ENCODE measurements at places on chromosomes 12 and 14.

DNA sequence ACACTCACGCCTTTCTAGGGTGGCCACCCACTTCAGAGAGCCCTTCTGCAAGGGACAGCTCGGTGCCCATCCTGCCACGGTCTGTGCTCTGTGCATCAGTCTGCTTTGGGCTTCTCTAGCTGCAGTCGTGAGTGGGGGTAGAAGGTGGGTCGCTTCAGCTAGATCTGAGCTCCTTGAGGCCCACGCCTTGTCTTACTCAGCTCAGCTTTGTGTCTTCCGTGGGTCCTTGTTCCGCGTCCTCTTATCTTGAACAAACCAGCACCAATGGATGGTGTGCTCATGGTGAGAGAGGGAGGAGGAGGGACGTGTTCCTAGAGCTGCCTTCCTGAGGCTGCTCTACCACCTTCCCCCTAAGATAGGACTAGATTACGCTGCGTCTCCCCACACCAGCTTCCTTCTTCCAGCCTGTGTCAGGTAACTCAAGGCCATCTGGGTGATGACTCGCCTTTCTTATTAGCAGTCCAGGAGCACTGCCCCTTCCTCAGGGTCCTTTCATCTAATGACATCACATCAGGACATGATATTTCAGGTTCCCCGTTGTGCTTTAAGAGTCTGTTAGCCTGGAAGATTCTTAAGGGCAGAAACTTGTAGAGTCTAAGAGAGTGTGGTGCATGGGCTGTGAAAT is 118.8 kb downstream of the TSPAN9 start:
- no peak for DNase-seq

DNA sequence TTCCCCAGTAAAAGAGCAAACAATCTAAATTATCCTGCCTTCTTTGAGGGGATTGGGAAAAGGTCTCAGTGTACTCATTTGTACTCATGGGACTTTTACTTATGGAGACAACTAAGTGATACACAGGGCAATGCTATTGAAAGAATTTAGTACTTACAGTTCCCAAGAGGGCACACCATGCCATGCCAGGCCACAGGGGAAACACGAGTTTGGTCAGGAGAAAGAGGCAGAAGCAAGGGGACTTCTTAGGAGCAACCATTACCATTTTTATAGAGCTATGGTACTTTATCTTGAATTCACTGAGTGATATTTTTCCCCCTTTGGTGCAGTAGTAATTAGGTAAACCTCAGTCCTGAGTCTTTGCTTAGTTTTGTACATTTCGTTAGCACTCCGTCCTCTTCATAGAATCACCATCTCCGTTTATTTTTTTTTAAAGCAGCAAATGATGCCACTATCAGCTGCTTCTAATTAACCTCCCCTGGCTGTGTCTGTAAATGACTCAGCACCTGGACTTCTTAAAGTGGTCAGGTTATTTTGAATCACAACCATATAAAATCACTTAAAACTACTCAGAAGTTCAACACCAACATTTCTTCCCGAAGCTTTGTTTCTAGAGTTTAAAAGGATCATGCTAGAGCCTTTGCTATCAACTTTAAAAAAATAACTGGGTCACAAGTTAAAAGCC is 5.9 kb upstream of the WASHC3 start:
- DNase-seq, result no peak

GRCh38 chr14:92613008-92613658 is 99.6 kb downstream of the RIN3 start:
- peak; percentile 55 for DNase-seq

GRCh38 chr12:43914923-43915468 is 79.1 kb downstream of the TMEM117 start:
- DNase-seq, result no peak

- no peak for DNase-seq
Measured at GRCh38 chr12:2251526-2252209, 198.9 kb downstream of the CACNA1C start.
